ENCODE measurements at places on chromosomes 5 and 9. TPM values are rescaled to one million over a fixed set of nuclear protein-coding genes. Genes with fewer than 3 reads are reported as not detected.

The SLC36A3 gene
- polyA plus RNA-seq, result not detected

The SPINK6 gene
- polyA plus RNA-seq, result not detected

GRCh38 chr9:96048956-96049831 is 173.7 kb downstream of the ERCC6L2 start:
- H3K4me1 ChIP-seq, result peaks cover 32% of the 10 kb centered on the region
- H3K27me3 ChIP-seq, result no peaks in the 10 kb centered on the region
- no peak overlapping the region for H3K4me3 ChIP-seq
- DNase-seq, result no peak
- no peaks in the 10 kb centered on the region for H3K36me3 ChIP-seq
- peak overlapping the region; percentile 96 for H3K27ac ChIP-seq

- H3K27me3 ChIP-seq, result no peaks in the 10 kb centered on the region
- no peak for DNase-seq
- H3K27ac ChIP-seq, result no peak overlapping the region
Measured at GRCh38 chr9:90909225-90909624, 107.6 kb downstream of the SYK start.

GRCh38 chr5:133121611-133122150 is 69.9 kb downstream of the HSPA4 start:
- no peak overlapping the region for H3K27ac ChIP-seq
- H3K4me3 ChIP-seq, result no peak overlapping the region
- H3K27me3 ChIP-seq, result no peaks in the 10 kb centered on the region

GRCh38 chr9:16133556-16134227 is 580.8 kb downstream of the CCDC171 start:
- H3K36me3 ChIP-seq, result no peaks in the 10 kb centered on the region
- H3K27ac ChIP-seq, result peak overlapping the region; percentile 6
- peak; percentile 84 for DNase-seq
- H3K4me3 ChIP-seq, result no peak overlapping the region
- no peaks in the 10 kb centered on the region for H3K4me1 ChIP-seq

GRCh38 chr5:78326930-78327329 is 32.4 kb upstream of the AP3B1 start:
- no peak for DNase-seq
- no peaks in the 10 kb centered on the region for H3K27me3 ChIP-seq
- no peak overlapping the region for H3K4me3 ChIP-seq
- H3K4me1 ChIP-seq, result no peaks in the 10 kb centered on the region
- H3K36me3 ChIP-seq, result no peaks in the 10 kb centered on the region

- no peaks in the 10 kb centered on the region for H3K36me3 ChIP-seq
- no peak for DNase-seq
- no peak overlapping the region for H3K4me3 ChIP-seq
Measured at GRCh38 chr5:137015540-137016116, 483.5 kb downstream of the SPOCK1 start.

Measured in hepatocyte (in vitro differentiated cells).